ENCODE measurements at places on chromosomes 6 and 20.

DNA sequence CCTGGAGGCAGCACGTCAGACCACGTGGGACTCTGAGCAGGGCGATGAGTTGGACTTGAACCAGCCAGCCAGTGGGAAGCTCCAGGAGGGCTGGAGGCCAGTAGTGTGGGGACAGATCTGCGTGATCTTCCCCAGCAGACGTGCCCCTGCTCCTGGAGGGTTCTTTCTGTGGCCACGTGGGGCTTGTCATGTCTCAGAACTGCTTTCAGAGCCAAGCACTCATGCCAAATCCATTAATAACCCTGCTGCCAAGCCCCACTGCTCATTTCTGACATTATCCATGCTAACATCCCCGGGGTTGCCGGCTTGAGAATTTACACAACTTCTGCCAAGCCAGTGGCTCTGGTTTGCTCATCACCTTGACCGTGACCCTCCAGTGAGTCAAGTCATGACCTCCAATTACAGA is 38.3 kb downstream of the SIRPA start:
- no peak for DNase-seq

DNA sequence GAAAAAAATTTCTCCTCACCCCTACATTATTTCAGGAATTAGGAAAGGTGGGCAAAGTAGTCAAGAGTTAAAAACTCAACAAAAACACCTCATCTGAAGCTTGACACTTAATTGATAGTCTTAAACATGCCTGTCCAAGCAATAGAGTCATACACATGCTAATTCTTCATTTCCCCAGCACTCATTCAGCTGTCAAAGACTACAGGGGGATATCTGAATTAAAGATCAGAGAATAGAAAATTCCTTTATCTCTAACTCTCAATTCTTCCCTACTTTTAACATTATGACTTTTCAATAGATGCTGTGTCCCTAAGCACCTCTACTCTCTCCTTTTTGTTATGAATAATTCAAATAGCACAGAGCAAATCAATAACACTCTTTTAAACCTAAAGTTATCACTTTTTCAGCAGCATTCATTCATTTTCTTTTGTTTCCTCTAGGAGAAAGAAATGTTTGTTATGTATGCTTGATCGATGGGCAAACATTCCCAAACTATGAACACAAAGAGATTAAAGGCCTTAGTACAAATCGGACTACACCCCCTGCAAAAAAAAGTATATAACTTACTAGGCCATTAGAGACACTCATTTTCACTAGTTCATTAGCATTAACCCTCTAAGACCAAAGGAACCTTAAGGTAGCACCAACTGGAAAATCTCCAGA is 94.9 kb upstream of the SPTLC3 start:
- DNase-seq: no peak

DNA sequence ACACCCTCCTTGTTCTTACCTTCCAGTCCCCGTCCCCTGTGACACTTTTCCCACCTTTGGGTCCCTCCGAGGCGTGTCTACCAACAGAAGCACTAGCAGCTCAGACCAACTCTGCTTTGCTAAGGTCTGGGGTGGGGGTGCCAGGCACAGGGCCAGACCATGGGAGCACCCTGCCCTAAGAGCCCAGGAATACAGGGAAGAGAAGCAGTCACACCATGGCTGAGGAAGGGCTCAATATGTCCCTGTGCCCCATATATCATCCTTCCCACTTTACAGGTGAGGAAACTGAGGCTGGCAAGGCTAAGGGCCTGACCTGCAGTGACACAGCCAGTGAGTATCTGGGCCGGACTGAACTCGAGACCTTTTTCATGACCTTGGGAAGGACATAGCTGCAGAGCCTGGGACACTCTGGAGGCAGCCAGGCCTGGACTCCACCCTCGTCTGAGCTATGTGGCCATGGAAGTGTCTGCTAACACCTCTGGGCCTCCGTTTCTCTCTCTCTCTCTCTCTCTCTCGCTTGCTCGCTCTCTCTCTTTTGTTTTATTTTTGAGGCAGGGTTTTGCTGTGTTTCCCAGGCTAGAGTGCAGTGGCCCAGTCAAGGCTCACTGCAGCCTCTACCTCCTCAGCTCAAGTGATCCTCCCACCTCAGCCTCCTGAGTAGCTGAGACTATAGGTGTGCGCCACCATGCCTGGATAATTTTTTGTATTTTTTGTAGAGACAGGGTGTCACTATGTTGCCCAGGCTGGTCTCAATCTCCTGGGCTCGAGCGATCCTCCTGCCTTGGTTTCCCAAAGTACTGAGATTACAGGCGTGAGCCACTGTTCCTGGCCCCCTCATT is 156.7 kb downstream of the GRM4 start:
- no peak for DNase-seq

DNA sequence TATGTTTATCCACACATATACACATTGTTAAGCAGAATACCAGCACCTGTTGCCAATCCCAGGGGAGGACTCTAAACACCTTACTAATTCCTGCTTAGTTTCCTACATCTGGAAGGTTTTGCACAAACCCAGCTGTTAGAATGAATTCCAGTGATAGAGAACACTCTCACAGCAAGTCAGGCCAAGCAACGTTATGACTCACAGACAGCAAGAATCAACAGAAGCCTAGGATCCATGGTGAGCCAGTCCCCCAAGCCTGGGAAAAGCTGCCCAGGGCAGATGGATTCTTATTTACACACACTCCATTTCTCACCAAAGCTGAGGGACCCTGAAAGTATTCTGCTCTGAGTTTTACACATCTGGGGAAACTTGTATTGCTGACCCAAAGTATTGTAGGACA is 291.7 kb downstream of the SLC35F1 start:
- no peak for DNase-seq

GRCh38 chr6:19896693-19897010 is 59.5 kb downstream of the ID4 start:
- no peak for DNase-seq

GRCh38 chr20:32063695-32064094 is 11.7 kb downstream of the HCK start:
- DNase-seq: no peak

DNA sequence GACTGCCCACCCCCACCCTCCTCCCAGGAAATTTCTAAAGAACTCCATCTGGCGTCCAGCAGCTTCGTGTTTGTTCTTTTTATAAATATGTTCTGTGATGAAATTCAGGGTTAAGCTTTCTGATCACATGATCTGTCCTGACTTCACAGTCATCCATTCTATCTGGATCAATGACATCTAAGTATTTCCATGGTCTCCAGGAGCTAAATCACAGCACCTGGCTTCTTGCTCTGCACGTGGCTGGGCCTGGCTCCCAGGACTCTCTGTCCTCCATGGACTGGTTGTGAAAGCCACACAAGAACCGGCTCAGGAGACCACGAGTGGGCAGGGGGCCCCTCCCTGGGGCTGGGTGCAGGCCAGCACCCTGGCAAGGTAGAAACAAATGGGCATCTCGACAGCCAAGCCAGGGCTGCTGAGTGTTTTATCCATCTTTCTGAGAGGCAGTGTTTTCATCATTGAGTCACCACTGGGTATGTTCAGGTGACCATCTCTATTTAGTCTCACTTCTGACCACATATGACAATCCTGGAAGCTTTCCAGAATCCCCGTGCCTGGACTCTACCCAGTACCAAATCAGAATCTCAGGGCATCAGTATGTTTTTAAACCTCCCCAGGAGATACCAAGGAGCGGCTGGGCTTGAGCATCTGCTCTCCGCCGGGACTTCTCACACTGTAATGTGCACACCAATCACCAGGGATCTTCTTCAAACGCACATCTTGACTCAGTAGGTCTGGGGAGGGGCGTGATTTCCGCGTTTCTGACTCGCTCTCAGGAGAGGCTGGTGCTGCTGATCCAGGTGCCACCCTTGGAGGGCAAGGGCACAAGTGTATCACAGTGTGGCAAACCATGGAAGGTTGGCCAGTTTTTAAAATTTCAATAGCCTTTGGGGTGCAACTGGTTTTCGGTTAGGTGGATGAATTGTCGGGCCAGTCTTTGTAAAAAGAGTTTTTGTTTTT is 31.6 kb upstream of the PXDC1 start:
- DNase-seq: no peak

GRCh38 chr6:135605278-135605790 is 107.8 kb upstream of the AHI1 start:
- no peak for DNase-seq

GRCh38 chr6:116106146-116106545 is 5.5 kb downstream of the NT5DC1 start:
- no peak for DNase-seq

- DNase-seq: peak; percentile 73
Observed at GRCh38 chr6:10521104-10521808, at the start of gene GCNT2. Gene GCNT2, plus strand, starts transcription at chr6:10521351. Its CDS starts 7,561 bp downstream, at chr6:10528912.

GRCh38 chr20:288956-289692 is 1.4 kb downstream of the C20orf96 start:
- DNase-seq: peak; percentile 25

DNA sequence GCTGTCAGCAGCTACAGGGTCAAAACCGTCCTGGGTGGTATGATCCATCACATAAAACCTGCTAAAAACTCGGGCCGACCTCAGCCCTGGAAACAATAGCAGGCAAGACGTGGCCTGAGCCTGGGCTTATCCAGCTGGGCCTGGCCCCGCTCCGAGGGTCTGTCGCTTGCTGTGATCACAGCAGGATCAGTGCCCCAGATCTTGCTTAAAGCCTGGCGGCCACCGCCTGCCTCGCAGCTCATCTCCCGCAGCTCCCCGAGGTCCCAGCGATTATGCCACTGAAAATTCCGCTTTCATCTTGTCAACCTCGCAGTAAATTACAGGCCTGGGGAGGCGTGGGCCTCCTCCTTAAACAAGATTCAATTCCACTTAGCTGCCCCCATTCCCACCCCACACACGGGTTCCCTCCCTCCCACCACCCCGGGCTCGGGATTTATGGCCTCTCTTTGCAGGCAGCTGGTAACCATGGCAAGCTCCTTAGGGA is 40.1 kb downstream of the CDH22 start:
- DNase-seq: no peak

DNA sequence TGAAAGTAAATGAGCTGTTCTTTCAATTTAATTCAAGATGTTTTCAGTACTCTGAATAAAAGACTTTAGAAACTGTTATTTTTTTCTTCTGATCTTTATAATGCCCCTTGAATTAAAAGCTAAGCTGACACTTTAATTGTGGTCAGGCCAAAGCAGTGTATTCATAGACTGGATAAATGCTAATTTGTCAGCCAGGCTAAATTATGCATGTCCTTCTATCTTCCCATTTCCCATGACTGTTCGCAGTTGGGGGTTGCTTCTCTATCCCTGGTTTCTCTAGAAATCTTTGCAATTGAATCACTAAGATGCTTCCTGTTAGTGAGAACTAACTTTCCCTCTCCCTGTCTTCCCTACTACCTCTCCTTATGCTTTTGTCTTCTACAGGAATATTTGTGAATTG is 396.2 kb downstream of the RFPL4B start:
- no peak for DNase-seq

- no peak for DNase-seq
Observed at GRCh38 chr20:58254890-58255289, 26.4 kb upstream of the ANKRD60 start.

DNA sequence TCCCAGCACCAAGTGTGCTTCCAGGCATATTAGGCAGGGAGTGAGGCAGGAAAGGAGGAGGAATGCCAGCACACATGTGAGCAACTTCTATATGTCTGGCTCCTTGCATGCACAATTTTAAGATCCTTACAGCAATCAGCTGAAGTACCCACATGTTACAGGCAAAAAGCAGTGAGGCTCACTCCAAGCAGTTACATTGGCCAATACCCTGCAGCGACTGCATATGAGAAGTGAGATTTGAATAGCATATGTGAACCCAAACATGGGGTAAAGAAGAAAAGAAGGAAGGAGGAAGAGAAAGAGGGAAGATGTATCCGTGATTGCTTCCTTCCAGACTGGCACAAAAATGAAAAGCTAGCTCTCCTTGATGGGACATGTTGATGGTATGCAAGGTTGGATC is 193.6 kb downstream of the PTPRT start:
- no peak for DNase-seq

DNA sequence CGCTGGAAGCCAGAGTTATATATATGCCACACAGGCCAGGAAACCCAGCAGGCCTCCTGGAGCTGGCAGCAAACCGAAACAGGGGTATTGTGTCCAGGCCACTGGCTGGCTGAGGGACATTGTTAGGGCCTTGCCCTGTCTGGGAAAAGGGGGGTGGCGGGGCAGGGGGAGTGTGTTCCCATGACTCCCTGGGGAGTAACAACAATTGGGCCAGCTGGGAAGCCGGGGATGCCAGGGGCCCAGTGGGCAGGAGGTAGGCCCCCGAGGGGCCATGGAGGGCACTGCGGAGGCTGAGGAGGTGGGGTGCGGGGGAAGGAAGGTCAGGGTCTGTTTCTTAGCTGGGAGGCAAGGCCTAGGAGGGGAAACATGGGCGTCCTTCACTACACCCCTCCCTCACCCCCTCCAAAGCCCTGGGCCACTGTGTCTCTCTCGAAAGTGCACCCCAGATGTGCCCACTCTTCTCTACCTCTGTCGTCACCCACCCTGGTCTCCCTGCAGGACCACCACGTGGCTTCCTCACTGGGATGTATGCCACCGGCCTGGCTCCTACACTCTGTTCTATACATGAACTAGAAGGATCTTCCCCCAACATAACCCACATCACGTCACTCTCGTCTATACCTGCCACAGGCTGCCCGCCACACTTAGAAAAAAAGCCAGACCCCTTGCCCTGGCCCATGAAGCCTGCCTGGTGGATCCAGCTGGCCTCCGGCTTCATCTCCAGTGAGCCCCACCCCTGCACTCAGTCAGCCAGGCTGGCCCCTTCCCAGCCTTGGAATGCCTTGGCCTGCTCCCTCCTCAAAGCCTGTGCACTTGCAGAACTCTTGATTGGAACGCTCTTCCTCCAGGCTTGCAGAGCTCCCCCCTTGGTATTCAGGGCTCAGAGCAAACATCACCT is 7.8 kb upstream of the E2F1 start:
- DNase-seq: no peak

- DNase-seq: no peak
Observed at GRCh38 chr6:26288155-26288554, 76.8 kb upstream of the BTN3A2 start.

DNA sequence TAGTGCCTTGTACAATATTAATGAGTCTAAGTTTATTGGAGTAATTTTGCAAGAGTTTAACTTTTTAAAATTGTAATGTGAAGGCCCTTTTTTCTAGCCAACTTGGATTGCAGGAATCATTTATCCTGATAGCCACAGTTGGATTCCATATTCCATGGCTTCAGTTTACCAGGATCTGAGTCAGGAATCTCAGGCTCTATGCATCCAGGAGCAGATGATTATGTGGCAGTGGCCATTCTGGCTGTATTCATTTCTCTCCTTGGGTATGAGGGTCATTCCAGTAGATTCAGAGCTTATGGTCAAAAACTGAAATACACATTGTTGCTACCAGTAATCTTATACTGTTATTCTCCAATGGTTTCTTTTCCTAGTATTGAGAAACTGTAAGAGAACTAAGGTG is 2.9 kb downstream of the AIG1 start:
- DNase-seq: no peak
